ENCODE measurements at places on chromosomes 3 and 15.

- DNase-seq = no peak
Measured at GRCh38 chr15:35244227-35244626, 159.1 kb upstream of the NANOGP8 start.

GRCh38 chr3:156670077-156670476, 4.3 kb upstream of the TIPARP start:
- DNase-seq = no peak

- no peak for DNase-seq
Measured at GRCh38 chr15:66483131-66483566, 14.4 kb downstream of the SNAPC5 start.

GRCh38 chr15:74613089-74613952, 2.3 kb upstream of the CLK3 start:
- DNase-seq = no peak

DNA sequence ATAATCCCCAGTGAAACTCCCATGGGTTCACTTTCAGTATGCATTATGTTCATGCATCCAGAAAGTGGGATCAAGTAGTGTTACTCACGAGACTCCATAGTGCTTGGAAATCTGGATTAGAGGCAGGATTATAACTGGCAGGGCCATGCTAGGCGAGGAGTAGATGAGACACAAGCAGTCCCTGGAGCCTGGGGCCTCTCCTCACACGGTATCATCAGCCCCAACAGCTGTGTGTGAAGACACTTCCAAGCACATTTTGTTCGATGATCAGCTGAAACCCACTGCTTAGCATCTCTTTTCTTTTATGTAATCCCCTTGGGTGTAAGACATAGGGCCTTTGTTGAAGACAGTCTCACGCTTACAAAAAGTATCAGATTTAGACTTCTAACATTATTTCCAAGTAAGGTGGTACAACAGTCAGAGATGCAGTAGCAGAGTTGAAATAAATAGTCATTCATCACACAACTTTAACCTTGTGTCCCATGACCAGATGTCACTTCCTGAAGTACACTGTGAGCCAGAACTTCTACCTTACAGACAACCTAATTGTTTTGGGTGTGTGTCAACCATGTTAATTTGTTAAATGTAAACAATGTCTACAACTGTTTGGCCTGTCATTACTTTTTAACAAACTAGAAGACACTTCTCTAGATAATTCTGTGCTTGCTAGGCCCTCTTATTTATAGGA, 116.9 kb downstream of the GADL1 start:
- DNase-seq = no peak

DNA sequence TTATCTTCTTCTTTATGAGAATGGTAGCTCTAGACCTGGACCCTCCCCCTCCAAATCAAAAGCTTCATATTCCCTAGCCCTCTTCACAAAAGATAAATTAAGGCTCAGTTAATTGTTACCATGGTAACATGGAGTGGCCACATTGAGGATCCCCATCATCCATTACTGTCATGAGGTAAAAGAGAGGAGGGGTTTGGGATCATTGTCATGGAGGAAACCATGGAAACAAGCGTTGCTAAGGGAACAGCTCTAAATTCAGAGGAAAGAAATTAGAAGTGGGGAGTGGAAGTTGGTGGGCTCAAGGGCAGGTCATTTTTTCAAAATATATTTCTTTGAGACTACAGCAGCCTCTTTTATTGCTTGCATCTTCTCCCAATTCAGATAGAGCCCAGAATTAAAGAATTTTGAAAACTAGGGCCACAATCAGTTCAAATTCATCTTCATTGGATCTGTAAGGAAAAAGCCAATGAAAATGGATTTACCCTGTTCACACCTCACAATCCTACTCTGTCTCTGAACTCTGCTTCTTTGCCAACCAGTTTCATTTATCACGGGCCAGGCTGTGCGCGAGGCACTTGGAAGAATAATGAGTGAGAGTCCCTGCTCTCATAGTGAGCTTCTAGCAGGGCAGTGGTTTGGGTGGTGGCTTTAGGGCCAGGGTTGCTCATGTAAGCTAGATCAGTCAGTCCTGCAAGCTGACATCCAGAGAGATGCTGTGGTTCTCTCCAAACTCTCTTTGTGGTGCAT, 11.6 kb upstream of the AEN start:
- DNase-seq = no peak

GRCh38 chr15:63597038-63597790, at the start of gene FBXL22:
Gene FBXL22 (plus strand): TSS chr15:63597387. CDS start chr15:63597393, 6 bp downstream.
- DNase-seq = peak; percentile 76

DNA sequence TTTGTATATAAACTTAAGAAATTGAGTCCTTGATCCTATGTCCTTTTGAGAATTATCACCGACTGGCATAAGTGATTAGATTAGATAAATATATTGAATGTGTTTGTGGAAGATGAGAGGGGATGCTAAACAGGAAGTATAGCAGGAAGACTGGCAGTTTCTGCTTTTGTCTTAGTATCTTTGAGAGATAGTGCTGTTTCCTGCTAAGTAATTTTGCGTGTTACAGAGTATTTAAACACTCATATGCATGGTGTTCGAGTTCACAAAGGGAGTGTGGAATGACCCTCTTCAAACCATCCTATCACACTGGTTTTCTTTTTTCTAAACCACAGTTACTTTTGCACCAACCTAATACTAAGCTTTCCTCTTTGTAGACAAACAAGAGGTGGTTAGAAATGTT, 106.0 kb downstream of the KLHL25 start:
- no peak for DNase-seq

GRCh38 chr3:197300361-197300760, 1.9 kb upstream of the DLG1 start:
- no peak for DNase-seq

- no peak for DNase-seq
Measured at GRCh38 chr15:78093242-78094020, 1.1 kb downstream of the SH2D7 start.

- no peak for DNase-seq
Measured at GRCh38 chr15:74821091-74821789, 5.2 kb upstream of the CPLX3 start.

GRCh38 chr3:164460851-164461250, 617.4 kb downstream of the SI start:
- no peak for DNase-seq

DNA sequence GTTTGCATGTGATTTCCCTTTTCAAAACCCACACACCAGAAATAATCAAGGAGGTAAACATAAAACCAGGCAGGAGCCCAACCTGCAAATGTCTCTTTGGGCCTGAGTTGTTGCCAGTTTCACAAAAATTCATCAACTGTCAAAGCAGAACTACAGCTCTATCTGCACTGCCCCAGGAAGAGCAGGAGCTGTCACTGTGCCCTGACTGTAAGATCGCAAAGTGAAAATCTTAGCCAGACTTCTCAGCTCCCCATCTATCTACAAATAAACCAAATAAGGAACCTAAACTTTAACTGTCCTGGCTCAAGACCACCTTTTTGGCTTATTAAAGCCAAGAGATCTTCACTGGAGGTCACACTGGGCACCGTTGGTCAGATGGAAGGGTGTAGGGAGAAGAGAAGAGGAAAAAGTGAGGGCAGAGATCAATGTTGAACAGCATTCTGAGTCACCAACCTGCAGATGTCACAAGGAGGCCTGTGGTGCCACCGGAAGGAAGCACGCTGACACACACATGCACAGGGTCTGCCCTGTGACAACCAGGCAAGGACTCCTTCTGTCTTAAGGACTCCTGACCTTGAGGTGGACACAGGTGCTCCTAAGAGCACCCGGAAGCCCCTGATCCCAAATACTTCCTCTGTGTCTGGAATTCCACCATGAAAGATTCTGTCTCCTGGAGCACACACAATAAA, 58.7 kb downstream of the RPN1 start:
- no peak for DNase-seq

GRCh38 chr3:33312361-33312760, 35.1 kb downstream of the FBXL2 start:
- DNase-seq = no peak

DNA sequence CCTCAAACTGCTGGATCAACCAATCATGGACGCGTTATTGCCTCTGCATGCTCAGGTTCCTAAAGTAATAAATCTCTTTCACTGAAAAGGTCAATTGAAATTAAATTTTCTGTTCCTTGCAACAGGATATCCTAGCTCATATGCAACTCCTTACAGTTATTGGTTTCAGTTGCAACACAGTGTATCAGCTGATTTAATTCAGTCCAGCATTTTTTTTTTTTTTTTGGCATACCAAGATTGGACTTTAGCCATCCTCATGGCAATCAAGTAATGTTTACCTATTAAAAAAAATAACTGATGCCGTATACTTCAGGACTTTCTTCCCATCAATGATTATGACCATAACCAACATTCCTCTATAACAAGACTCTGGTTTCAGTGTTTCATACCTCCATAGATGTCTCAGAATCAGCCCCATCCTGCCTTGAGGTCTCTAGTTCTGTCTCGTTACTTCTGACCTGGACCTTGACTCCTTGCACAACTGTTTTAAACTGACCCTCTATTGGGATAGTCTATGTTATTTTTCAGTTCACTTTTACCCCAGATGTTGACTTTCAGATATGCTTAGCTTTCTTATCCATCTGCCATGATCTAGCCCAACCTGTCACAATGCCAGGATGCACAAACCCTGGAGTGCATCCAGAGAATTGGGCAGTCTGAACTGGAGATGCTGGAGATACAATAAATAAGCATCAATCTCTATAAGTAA, 265.0 kb upstream of the GADL1 start:
- no peak for DNase-seq

DNA sequence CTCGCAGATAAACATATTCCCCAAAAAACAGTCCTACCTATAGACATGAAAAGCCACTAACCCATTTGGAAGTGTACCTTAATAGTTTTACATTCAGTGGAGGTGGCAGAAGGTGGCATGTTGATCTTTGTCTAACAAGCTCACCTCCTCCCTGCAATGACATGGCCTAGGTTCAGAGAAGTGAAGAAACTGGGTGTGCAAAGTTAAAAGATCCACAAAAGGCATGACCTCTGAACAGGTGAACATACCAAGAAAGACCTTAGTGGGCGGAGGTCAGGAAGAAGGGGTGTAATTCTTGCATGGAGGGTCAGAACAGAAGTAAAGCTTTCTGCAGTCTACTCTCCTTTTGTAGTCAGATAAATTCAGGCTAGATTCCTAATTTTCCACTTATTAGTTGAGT, 822 bp downstream of the MRPL3 start:
- no peak for DNase-seq

DNA sequence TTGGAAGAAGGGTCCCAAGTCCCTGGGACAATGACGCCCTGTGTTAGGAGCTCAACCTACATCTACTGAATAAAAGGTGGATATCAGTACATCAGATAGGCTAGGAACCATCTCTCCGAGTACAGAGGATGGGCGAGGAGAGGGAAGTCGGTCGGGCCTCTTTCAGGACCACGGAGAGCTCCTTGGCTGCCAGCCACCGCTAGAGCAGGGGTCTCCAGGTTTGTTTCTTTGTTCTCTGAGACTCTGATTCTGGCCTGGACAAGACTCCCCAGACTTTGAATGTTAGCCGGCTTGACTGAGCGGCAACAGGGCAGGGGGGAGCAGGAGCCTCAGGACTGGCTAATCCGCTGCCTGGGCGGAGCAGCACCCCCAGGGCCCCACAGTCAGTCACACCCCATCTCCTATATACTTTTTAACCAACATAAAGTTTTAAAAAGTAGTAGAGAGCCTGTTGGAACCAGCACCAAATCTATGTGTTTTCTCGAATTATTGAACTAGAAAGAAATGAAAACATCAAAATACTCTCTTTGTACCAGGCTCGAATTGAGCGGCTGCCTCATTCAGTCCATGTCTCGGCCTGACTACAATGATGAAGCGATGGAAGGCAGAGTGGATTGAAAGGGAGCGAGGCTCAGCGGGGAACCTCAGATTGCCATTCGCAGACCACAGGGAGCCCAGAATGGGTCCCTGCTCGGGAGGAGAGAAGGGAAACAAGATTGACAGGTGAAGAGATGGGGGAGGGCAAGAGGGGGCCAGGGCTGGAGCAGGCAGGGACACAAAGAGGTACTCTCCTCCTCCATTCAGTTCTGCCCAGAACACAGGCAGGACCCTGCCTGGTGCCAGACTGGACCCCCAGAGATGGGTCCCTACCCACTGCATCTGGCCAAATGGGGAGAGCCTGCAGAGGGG, 131.6 kb downstream of the TPRA1 start:
- no peak for DNase-seq

DNA sequence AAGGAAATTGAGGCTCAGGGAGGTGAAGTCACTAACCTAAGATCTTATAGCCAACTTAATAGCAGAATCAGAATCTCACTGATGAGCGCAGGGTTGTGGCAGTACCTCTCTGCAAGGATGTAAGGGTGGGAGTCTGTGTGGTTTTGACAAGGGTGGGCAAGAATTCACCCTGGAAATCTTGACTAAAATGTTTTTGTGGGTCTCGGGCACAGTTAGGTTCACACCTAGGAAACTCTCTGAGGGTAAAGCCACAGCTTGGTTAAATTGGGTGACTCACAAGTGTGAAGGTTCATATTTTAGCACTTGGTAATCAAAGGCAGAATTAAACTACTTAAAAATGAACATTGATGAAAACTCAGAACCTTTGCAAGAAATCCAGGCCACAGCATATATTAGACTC, 178.2 kb upstream of the EOMES start:
- DNase-seq = no peak

- DNase-seq = no peak
Measured at GRCh38 chr3:115423170-115423569, 200.1 kb upstream of the GAP43 start.

- DNase-seq = no peak
Measured at GRCh38 chr15:60894347-60894746, 334.8 kb downstream of the RORA start.

DNA sequence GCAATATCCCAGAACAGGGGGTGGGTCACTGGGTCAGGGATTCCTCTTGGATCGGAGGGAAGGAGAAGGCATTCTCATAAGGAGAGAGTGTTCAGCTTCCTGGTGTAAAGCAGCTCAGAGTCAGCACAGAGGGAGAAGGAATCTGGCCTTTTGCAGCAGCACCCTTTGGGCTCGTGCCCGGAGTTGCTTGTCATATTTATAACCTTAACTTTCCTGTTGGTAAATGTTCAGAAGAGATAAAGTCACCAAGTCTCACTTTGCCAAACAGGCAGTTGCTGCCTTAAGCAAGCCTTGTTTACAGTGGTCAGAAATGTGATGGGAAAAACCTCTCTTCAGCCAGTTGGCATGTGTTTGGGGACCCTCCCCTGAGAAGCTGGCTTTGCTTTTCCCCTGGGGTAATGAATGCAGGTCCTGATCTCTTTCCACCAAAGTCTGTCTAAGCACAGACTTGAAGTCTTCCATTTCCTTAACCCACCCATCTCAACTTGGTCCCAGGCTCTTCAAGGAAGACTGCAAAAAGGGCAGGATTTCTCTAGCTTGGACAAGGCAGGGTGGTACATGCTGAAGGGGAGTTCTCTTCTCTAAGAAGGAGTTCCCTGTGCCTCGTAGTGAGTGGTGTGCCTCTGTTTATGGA, 206.9 kb upstream of the BHLHE40 start:
- peak; percentile 92 for DNase-seq

- no peak for DNase-seq
Measured at GRCh38 chr3:55309336-55309735, 177.8 kb downstream of the WNT5A start.

Measured in right cardiac atrium (tissue), 5 donors.